Stimulated activated CD4-positive, alpha-beta T cell treated with anti-CD3 and anti-CD28 coated beads, Interleukin-1b, Interleukin-23, amount 100 ng/mL, for 48 hours (primary cell): ENCODE measurements at places on chromosomes 3 and 15.

GRCh38 chr15:30962079-30962478, 29.3 kb downstream of the MTMR10 start:
- DNase-seq, result no peak

DNA sequence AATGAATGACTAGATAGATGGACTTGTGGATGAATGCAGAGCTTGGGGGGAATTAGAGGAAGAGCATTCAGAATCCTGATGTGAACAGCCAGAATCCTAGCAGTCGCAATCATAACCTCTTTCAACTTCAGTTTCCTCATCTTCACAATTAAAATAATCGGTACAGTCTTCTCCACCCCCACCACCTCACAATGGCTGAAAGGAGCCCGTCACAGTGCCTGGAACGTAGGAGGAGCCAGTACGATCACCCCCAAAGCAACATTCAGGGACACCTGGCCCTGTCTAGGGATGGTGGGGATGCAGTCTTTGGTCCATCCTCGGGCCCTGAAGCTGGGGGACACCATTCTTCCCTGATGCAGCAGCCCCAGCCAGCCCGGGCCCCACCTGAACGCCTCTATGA, 80.4 kb upstream of the RPL32 start:
- DNase-seq, result no peak

GRCh38 chr3:169662843-169663160, 710 bp downstream of the MECOM start:
- DNase-seq, result no peak

- no peak for DNase-seq
These were observed 737.9 kb downstream of the MECOM start for GRCh38 chr3:168925568-168925967.

DNA sequence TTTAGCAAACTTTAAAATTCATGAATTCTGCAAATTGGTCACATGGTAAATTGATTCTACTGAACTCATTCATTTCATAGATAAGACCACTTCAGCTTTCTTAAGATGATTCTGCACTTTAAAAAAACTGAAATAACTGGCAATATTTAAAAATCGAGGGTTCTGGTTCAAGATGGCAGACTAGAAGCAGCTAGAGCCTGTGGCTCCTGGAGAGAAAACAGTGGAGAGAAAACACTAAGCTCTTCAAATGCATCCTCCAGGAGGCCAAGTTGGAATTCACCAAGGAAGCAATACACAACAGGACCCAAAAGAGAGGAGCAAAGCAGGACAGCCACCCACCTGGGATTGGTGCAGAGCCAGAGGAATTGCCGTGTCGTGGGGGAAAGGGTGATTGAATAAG, 132.1 kb downstream of the SPATA16 start:
- no peak for DNase-seq

GRCh38 chr3:146256851-146257486, 6.1 kb upstream of the PLSCR4 start:
- no peak for DNase-seq

DNA sequence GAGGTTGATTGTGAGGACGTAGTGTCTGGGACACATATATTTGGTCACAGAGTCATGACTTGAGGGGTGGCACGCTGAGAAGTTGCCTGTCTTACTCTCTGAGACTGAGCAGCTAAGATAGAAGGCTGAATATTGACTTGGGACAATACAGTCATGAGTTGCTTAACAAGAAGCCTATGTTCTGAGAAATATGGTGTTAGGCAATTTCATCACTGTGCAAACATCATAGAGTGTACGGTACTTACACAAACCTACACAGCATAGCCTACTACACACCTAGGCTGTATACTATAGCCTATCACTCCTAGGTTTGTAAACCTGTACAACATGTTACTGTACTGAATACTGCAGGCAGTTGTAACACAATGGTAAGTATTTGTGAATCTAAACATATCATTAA, 30.3 kb upstream of the SPESP1 start:
- no peak for DNase-seq
